ENCODE measurements at places on chromosomes 1 and 21.

DNA sequence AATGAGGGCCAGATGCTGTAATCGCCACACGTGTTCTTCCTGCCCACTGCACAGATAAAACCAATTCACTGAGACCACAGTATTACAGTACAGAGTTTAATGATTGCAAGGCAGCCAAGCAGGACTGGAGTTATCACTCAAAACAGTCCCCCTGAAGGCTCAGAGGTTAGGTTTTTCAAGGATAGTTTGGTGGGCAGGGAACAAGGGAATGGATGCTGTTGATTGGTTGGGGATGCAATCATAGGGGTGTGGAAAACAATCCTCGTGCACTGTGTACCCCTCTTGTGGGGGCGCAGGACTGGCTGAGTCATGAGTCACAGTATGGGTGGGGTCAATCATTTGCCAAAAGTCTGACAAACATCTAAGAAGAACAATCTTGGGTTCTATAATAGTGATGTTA is 12.4 kb upstream of the USP1 start:
- no peak for DNase-seq

- no peak for DNase-seq
These were observed 26.5 kb upstream of the VAV3 start for GRCh38 chr1:107991371-107992066.

GRCh38 chr1:60229821-60230220 is 156.3 kb upstream of the C1orf87 start:
- DNase-seq, result no peak

GRCh38 chr21:26790296-26790695 is 54.9 kb downstream of the ADAMTS1 start:
- no peak for DNase-seq

GRCh38 chr1:182633657-182634281 is 29.6 kb upstream of the RGS16 start:
- no peak for DNase-seq

Measured in activated CD8-positive, alpha-beta memory T cell treated with anti-CD3 and anti-CD28 coated beads for 24 hours (primary cell).